ENCODE measurements at places on chromosomes 7 and 10.
A peak's percentile ranks its signal among the peaks of the same experiment; 100 is the strongest.

DNA sequence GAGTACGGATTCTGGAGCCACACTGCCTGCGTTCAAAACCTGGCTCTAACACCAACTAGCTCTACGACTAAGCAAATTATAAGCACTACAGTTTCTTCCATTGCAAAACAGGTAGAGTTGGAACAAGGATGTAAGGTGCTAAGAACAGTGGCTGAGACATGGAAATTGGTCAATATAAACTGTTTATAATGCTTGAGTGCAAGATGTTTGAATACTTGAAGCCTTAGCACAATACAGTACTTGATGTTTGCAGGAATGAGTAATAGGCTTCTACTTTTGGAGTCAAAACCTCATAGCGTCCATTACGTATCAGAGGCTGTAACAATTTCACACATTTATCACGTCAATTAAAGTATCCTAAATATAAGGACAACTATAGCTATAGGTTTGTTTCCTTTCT, 6.9 kb downstream of the NT5C2 start:
- no peak for DNase-seq

- DNase-seq = no peak
Measured at GRCh38 chr10:113144576-113144975, 194.5 kb downstream of the TCF7L2 start.

DNA sequence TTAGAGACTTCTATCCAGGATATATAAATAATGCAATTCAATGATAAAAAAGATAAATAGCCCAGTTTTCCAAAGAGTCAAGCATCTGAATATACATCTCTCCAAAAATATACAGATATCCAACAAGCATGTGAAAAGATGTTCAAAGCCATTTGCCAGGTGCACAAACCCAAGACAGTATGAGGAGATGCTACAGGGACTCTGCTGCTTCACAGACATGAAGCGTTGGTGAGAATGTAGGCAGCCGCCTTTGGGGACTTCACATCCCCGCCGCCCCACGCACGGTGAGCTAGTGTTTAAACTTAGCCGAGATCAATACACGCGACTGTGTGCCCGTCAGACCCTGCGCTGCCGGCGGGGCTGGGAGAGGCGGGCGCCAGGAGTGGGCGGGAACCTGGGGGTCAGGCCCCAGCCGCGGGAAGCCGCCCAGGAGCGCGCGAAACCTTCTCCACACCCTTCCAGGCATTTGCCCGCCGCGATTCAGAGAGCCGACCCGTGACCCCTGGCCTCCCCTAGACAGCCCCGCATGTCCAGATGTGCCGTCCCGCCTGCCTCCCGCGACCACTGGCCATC, 927 bp upstream of the ALOX5 start:
- no peak for DNase-seq

DNA sequence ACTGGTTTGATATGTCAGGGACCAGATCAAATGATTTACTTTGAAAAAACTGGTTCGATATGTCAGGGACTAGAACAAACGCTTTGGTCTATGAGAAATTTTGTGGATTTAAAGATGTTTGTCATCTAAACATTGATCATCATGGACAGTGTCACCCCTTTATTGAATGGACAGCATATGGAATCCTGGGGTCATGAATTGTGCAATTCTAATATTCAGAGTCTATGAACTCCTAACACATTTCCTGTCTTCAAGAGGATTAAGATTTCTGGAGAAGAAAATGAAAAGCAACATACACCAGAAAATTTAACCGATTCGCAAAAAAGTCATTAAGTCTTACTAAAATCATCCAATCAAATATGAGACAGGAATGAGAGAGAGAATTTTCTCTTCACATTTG, 106.4 kb upstream of the FAM133B start:
- DNase-seq = no peak

DNA sequence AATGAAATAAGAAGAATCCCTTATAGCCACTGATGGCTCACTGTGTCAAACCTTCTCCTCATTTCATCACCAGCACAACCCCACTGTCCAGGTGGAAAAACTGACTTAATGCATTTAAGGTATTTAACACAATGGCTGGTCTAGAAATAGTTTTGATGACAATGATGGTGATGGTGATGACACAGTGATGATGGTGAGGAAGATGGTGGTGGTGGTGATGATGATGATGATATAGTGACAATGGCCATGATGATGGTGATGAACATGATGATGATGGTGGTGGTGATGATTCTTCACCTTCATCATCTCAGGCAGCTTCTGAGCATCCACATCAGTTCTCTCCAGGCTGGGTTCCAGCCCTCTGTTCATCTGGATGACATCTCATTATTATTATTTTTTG, 186.6 kb downstream of the TCERG1L start:
- no peak for DNase-seq

GRCh38 chr7:95772298-95772770, at the start of gene DYNC1I1:
DYNC1I1 (plus strand) TSS chr7:95772554; CDS start chr7:95804730, 32,176 bp downstream.
- DNase-seq = peak; percentile 71

DNA sequence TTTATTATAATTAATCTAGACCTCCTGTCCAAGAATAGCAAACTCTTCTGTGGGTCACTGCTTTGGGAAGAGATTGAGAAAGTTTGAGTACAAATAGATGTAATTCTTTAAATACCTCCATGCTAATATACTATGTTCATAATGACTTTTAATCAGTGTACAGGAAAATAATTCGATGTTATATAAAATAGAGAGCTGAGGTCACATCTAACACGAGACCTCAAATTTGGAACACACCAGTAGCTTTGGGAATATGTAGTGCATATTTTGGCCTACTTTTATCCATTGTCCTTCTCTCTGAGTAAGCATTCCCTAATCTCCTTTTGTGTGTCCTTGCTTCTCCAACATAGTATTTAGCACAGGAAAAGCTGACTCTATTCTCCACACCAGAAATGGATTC, 27.3 kb upstream of the CABCOCO1 start:
- no peak for DNase-seq

DNA sequence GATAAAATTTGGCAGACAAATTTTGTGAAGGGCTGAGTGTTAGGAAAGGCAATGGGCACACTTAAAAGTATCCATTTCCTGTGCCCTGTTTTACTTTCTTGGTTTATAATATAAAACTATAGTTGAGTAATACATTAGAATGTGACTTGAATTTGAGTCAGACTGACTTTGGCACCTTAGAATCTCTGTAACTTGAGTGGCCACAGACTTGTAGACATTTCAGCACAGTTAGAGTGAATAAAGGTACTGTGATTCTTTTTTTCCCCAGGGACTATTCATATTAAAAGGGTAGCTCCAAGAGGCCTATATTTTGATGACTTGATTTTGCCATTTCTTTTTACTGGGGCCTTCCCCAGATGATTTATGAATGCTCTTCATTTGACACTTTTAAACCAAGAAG, 22.4 kb downstream of the GBF1 start:
- DNase-seq = no peak

- peak; percentile 88 for DNase-seq
Measured at GRCh38 chr7:37916673-37917660, at the start of gene SFRP4. SFRP4 (minus strand) TSS chr7:37916817; CDS start chr7:37916537, 280 bp downstream.

- no peak for DNase-seq
Measured at GRCh38 chr7:71804256-71804655, 607.9 kb downstream of the CALN1 start.

DNA sequence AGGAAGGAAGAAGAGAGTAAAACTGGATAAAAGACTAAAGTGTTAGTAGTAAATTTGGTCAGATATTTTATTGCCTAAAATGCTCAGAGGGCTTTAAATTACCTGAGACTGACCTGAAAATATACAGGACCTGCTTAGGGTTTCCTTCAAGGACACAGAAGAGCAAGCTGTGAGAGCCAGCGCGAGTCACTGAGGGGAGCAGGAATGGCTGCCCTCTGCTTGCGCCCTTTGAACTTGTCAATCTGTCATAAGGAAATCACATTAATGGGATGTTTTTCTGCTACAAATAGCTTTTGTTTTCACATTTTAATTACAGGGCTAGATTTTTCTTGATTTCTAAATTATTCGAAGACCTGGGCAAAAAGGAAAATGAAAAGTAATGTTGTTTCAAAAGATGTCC, 26.9 kb downstream of the DNAJB9 start:
- DNase-seq = no peak

- no peak for DNase-seq
Measured at GRCh38 chr10:43727935-43728334, 79.3 kb upstream of the ZNF32 start.

DNA sequence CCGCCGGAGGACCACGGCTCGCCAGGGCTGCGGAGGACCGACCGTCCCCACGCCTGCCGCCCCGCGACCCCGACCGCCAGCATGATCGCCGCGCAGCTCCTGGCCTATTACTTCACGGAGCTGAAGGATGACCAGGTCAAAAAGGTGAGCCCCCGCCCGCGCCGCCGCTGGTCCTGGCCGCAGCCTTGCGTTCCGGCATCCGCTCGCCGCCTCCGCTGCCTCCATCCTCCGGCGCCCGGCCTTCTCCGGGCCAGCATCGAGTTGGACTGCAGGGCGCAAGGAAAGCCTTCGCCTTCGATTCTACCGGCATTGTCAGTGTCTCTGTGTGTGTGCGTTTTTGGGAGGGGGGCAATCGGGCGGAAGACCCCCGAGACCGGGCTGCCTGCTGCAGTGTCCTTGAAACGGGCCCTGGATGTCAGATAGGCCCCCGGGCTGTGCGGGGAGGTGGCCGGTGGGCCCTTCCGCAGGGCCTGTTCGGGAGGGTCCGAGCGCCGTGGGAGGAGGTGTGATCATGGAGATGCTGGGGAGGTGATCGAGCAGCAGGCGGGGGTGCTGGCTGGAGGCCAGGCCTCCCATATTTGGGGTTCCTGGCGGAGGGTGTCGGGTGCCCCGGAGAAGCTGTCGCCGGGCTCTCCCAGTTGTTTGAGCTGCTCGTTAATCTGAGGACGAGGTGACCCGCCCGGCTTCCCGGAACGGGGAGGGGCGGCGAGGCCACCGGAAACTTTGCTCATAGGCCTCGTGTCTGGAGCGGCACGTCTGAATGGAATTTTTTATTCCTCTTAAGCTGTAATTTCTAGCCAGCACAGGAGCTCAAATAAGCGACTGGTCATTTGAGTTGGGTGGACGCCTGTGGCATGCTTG, 40.8 kb downstream of the HK1 start:
- peak; percentile 83 for DNase-seq

- DNase-seq = no peak
Measured at GRCh38 chr10:79283616-79284015, 63.7 kb upstream of the PPIF start.

DNA sequence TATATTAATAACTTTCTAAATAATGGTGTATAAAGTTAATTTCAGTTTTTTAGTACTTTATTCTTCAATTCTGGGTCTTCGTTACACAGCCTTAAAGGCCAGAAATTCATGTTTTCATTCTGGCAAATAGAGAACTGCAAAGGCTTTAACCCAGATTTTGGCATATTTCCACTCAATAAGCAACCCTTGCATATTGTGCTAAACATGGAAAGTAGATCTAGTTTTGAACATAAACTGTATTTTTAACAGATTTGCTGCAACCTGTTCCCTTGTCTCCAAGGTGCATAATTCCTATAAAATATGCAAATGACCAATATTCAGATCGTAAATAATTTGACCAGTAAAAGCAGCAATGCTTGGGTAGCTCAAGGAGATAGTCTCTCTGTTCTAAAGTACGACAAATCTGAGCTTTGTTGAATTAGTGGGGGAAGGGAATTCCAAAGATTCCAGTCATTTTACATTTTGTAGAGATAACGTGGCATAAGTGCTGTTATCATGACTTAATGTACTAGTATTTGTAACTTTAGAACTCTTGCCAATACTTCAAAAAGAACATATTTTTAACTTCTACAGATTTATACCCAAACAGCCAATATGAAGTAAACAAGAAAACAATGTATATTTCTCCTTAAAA, 46.4 kb upstream of the RSBN1L start:
- DNase-seq = no peak

DNA sequence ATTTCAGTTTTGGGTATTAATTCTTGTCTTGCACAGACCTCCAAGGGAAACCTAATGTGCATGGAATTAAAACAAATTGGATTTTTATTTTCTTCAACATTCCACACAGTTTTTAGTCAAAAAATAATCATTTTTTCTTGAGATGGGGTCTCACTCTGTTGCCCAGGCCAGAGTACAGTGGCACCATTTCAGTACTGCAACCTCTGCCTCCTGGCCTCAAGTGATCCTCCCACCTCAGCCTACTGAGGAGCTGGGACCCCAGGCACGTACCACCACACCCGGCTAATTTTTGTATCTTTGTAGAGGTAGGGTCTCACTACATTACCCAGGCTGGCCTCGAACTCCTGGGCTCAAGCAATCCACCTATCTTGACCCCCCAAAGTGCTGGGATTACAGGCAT, 4.9 kb downstream of the BAIAP2L1 start:
- DNase-seq = no peak

GRCh38 chr7:81190997-81191768, 272.3 kb upstream of the SEMA3C start:
- DNase-seq = no peak

DNA sequence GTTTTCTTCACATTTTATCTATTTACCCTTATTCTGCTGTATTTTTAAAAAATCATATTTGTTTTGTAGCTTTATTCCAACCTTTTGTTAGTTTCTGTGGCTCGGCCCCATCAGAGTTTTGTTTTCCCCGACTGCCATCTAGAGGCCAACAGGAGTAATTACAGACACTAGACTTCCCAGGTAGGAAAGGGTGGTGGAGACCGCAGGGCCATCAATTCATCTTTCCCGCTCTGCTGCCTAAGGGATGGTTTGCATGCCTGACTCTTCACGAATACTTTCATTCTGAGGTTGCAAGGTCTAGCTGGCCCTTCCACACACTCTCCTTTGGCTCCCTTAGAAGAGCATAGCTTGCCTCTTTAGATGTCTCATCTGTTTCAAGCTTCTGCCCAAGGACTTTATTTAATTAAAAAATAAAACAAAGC, 38.3 kb downstream of the LYZL2 start:
- peak; percentile 61 for DNase-seq
